ENCODE measurements at places on chromosomes 6 and 20. TPM values are rescaled to one million over a fixed set of nuclear protein-coding genes. Genes with fewer than 3 reads are reported as not detected.

C2 gene
- 15.7 TPM for total RNA-seq

NCOA6 gene
- total RNA-seq, result 18.2 TPM

CDSN gene
- not detected for total RNA-seq

OR2H2 gene
- total RNA-seq, result not detected

MROH8 gene
- total RNA-seq, result 11.1 TPM

Measured in sigmoid colon (tissue), 7 donors.